ENCODE measurements at places on chromosomes 6 and 20. TPM values are rescaled to one million over a fixed set of nuclear protein-coding genes. Genes with fewer than 3 reads are reported as not detected.

NHSL1 gene
- total RNA-seq = 45.9 TPM

THBS2 gene
- 0.14 TPM for total RNA-seq

MUC22 gene
- total RNA-seq = not detected

LST1 gene
- 0.29 TPM for total RNA-seq

GHRH gene
- total RNA-seq = not detected

REM1 gene
- total RNA-seq = 0.14 TPM

PSMA7 gene
- 398 TPM for total RNA-seq

SERINC1 gene
- total RNA-seq = 154 TPM

EPPIN gene
- not detected for total RNA-seq

FAM162B gene
- total RNA-seq = 0.36 TPM

ATRN gene
- total RNA-seq = 44.6 TPM

MUC21 gene
- total RNA-seq = not detected

FNDC1 gene
- total RNA-seq = not detected

ZGPAT gene
- total RNA-seq = 16.1 TPM

ENPP5 gene
- not detected for total RNA-seq

CBLN4 gene
- not detected for total RNA-seq

ARHGAP18 gene
- 184 TPM for total RNA-seq

ADGRB3 gene
- total RNA-seq = under 0.01 TPM

VARS2 gene
- 16.0 TPM for total RNA-seq

GCNT2 gene
- 19.8 TPM for total RNA-seq

VIP gene
- total RNA-seq = 0.53 TPM

FAM209A gene
- not detected for total RNA-seq

PAK1IP1 gene
- total RNA-seq = 35.6 TPM

GLP1R gene
- not detected for total RNA-seq

ZNF343 gene
- 12.8 TPM for total RNA-seq

ENPP3 gene
- not detected for total RNA-seq

RAMACL gene
- total RNA-seq = 8.7 TPM

ADTRP gene
- total RNA-seq = 7.7 TPM

KCNQ2 gene
- not detected for total RNA-seq

NNAT gene
- total RNA-seq = not detected

TMEM239 gene
- not detected for total RNA-seq

SF3B5 gene
- total RNA-seq = 105 TPM

HSD17B8 gene
- total RNA-seq = 4.8 TPM

HAO1 gene
- not detected for total RNA-seq

ZKSCAN3 gene
- 3.4 TPM for total RNA-seq

TINAG gene
- total RNA-seq = not detected

EFCAB8 gene
- total RNA-seq = 0.43 TPM

KIF6 gene
- under 0.01 TPM for total RNA-seq

FOXS1 gene
- not detected for total RNA-seq

SIM1 gene
- under 0.01 TPM for total RNA-seq

PLN gene
- total RNA-seq = not detected

CSTF1 gene
- 44.7 TPM for total RNA-seq

OTOR gene
- not detected for total RNA-seq

PLG gene
- not detected for total RNA-seq

FILIP1 gene
- total RNA-seq = 6.5 TPM

Measured in thoracic aorta endothelial cell (primary cell).